Fibroblast of gingiva (primary cell): ENCODE measurements at places on chromosomes 3 and 15.

DNA sequence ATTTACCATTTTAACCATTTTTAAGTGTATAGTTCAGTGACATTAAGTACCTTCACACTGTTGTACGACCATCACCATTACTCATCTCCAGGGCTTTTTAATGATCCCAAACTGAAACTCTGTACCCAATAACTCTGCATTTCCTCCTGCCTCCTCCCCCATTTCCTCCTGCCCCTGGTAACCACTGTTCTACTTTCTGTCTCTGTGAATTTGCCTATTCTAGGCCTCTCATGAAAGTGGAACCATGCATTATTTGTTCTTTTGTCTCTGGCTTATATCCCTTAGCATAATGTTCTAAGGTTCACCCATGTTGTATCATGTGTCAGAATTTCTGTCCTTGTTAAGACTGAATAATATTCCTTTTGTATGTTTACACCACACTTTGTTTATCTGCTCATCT lies 154.2 kb downstream of the MECOM start:
- no peak for DNase-seq

DNA sequence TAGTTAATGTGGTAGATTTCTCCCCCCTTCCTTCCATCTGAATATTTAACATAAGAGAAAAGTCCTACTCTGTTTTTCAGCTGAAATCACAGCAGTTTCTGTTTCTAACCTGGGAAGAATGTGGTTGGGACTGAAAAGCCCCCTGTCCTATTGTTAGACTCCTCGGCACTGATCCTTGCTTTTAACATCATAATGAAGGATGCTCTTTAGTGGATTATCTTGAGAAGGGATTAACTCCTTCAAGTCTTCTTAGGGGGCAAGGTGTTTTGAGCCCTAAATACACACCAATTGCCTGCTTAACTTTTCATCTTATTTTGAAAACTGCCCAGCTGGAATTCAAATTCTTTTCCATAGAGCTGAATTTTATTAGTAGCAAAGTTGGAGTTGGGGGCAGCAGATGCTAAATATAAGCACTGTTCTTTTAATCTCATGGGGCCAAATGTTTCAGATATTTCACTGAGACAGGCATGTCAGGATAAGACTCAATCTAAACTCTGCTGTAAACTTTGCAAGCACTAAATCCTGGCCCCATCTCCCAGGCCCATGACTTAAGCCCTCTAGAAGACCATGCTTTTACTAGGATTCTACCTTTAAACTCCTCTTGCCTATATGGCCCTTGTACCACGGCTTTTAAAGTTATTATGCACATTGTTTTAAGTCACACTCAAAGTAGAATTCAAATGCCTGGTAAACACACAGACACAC lies 243.2 kb upstream of the NR2F2 start:
- no peak for DNase-seq

- no peak for DNase-seq
Measured at GRCh38 chr3:195150181-195151118, 120.5 kb downstream of the XXYLT1 start.

GRCh38 chr3:36852071-36852470 lies 87.7 kb upstream of the DCLK3 start:
- DNase-seq: peak; percentile 21

DNA sequence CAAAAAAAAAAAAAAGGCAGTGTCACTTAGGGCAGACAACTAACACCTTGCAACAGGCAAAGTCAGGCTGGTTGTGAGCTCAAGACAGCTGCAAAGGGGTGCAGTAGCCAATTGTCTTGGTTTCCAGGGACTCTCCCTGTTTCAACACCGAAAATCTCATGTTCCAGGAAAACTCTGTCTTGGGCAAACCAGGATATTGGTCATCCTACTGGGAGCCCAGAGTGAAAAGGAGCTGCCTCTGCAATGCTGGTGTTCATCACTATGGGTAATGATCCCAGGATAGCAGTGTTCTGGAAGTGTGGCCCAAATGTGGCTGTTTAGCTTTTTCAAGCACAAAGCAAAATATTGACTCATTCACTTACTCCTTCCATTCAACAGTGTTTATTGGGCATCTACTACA lies 82.6 kb downstream of the ARHGAP31 start:
- DNase-seq: peak; percentile 60

DNA sequence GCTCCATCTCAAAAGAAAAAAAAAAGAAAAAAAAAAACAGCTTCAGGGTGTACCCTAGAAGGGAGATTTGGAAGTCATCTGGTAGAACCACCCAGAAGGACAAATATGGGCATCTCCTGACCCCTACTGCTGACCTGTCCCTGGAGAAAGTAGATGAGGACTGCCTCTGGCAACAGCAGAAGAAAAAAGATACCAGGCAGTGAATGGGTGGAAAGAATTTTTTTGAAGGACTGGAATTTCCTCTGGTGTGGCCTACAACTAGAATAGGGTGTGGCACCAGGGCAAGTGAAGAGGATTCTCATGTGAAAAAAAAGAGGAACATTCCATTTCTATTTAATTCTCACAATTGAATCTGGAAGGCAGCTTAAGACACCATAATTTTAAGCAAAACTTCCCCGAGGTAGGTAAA lies 3.1 kb downstream of the ANXA2 start:
- peak; percentile 61 for DNase-seq

- DNase-seq: no peak
Measured at GRCh38 chr3:29339016-29339833, 58.4 kb downstream of the RBMS3 start.

DNA sequence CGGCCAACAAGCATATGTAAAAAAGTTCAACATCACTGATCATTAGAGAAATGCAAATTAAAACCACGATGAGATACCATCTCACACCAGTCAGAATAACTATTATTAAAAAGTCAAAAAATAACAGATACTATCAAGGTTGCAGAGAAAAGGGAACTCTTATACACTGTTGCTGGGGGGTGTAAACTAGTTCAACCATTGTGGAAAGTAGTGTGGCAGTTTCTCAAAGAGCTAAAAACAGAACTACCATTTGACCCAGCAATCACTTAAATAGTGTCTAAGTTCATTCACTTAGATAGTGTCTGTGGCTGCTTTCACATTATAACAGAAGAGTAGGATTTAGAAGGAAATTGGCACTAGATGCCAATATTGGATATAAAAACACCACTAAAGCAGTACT lies 49.7 kb downstream of the CGGBP1 start:
- DNase-seq: no peak

DNA sequence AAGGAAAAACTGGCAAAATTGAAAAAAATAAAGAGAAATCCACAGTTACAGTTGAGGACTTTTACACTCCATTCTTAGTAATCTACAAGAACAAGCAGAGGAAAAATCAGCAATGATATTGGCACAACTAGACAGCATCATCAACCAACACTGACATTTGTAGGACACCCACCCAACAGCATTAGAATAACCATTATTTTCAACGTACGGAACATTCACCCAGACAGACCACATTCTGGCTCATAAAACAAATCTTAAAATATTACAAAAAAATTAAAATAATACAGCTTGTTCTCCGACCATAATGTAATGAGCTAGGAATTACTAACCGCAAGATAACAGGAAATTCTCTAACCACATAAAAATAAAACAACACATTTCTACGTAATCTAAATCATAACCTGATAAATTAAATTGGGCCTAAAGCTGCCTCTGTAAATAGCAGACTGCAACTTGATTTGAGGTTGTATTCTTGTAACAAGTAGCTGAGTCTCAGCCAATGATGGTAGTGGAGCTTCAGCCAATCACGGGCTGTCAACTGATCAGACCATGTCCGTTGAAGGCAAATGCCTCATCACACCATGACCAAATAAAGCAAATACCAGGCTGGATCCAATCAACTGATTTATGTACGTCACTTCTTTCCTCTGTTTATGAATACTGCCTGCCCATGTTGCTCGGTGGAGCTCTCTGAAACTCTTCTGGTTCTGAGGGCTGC lies 9.2 kb downstream of the PLSCR4 start:
- peak; percentile 88 for DNase-seq

DNA sequence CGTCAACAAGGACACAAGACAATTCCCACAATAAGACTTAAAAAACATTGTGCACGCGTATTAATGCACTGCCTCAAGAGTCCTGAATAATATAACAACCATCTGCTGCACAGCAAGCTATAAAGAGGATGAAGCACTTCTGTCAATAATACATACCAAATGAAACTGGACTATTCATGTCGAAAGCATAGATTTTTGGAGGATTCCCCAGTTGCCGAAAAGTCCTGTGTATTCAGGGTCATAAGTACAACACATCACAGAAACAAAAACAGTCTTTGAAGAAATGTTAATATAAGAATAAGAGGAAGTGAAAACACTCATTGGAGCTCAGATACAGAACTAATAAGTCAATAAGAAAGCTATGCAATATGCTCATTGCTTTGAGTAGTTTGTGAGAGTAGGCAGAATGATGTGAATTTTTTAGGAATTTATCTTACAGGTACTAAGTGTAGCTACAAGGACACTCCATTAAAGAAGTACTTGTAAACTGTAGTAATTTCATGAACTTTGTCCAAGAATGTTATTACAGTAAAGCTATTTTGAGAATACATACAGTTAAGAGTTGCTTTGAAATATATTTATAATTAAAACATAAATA lies 31.6 kb downstream of the CBLB start:
- no peak for DNase-seq

- no peak for DNase-seq
Measured at GRCh38 chr3:138642226-138642926, 33.8 kb downstream of the FAIM start.

- DNase-seq: no peak
Measured at GRCh38 chr3:162390891-162391290, 894.3 kb downstream of the OTOL1 start.

GRCh38 chr15:79777916-79778315 lies 118.9 kb downstream of the MTHFS start:
- DNase-seq: no peak

DNA sequence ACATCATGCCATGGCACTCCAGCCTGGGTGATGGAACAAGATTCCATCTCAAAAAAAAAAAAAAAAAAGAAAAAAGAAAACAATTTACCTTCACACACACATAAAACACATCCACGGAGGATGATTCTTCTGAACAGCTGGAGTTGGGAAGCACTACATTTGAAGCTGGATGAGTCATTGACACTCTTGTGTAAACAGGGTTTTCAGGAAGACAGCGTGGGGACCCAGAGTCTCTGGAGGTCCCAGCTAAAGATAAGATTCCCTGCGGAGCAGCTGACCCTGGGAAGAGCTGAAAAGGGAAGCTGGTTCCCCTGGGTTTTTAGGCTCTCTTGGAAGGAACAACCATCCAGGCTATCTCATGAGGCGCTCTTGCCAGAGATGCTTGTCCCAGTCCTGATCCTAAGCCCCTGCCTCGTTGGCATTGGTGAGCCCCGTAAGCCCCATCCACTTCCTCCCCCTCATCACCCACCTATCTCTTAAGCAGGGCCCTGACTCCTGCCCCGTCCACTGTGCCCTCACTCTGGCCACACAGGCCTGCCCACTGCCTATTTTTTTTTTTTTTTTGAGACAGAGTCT lies 32.0 kb upstream of the FURIN start:
- peak; percentile 43 for DNase-seq

DNA sequence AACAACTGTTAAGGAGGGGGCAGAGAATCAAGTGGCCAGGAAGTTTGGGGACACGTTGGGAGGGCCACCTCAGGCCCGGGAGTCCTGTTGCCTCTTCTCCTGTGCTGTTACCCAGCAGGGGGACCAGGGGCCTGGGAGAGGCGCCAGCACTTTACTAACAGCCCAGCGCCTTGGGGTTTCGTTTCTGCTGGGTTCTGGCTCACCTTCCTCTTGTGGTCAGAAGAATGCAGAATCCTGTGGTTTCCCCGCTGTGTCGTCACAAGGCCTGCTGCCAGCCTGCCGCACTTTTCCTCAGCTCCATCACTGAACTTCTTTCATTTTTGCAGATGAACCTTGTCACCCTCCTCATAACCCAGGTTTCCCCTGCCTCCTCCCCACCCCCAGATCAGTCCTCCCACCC lies 67.7 kb downstream of the SLC30A4 start:
- peak; percentile 92 for DNase-seq

DNA sequence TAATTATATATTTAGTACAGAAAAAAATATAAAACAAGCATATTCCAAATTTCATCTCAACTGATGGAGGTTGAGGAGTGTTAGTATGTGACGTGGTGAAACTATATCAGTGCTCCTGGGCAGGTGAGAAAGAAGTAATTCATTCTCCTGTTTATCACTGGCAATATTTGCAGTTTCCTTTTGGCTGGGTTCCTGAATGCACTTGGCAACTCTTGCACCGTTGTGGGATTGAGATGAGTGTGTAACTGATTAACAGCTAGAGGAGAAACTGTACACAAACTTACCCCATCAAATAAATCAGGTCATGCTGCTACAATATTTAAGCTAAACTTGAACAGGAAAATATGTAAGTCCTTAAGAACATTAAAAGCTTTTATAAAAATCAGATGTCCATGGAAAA lies 2.1 kb upstream of the ATP13A4 start:
- DNase-seq: no peak

DNA sequence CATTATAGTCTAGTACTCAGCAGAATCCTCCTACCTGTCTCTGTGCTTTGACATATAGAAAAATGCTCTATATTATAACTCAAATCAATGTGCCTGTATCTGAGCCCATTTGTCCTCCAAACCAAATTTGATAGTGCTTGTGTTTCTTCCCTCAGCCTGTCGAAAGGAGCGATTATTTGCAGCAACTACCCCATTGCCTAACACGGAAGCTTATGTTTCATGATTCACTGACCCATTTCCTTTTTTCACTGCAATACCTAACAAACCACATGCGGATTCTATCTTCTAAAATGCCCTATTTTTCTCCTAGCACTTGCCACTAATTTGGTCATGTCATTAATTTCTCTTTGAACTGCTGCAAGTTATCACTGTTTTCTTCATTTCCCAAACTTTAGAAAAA lies 1220.6 kb upstream of the CADM2 start:
- DNase-seq: peak; percentile 3

GRCh38 chr3:22659651-22660475 lies 543.3 kb upstream of the UBE2E2 start:
- no peak for DNase-seq

- no peak for DNase-seq
Measured at GRCh38 chr3:133860519-133860918, 35.2 kb downstream of the RAB6B start.

- peak; percentile 43 for DNase-seq
Measured at GRCh38 chr3:197327701-197328100, 29.3 kb upstream of the DLG1 start.

- peak; percentile 6 for DNase-seq
Measured at GRCh38 chr3:178255315-178255714, 280.9 kb upstream of the KCNMB2 start.

DNA sequence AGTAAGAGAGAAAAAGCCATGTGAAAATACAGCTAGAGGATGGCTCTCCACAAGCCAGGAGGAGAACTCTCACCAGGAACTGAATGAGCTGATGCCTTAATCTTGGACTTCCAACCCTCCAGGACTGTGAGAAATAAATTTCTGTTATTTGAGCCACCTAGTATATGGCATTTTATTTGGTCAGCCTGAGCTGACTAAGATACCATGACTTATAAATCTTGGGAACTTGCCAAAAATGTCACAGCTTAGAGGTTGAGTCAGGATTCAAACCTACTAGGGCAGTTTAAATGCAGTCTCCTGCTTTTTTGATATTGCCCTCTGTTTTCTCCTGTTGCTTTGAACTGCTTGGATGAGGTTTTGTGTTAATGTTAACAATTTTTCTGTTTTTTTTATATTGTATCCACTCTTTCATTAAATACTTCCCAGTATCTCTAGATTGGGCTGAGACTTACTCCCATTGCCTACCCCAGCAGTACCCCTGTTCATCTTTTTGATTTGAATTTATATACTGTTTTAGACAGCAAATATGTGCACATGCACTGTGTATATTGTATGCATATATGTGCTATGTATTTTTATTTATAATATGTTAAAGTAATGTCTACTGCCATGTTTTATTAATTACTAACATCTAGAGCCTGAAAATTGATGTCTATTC lies 1223.2 kb downstream of the OTOL1 start:
- peak; percentile 80 for DNase-seq
